HuH-7.5 (cell line): ENCODE measurements at places on chromosomes 11 and 22.

DNA sequence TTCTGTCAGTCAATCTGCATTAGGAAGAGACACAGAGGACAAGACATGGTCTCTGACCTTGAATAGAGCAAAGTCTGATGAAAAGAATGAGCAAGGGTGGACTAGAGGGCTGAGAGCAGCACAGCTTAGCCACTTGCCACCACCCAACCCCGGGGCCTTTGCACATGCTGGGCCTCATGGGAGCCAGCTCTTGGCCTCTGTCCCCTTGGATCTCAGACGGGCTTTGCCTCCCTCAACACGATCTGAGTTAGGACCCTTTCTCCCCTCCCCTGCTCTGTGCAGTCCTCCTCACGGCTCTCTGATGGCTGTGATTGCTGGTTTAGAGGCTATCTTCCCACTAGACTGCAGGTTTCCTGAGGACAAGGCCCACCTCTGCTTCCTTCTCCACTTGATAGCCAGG lies 131.6 kb upstream of the B3GAT1 start:
- DNase-seq, result no peak

DNA sequence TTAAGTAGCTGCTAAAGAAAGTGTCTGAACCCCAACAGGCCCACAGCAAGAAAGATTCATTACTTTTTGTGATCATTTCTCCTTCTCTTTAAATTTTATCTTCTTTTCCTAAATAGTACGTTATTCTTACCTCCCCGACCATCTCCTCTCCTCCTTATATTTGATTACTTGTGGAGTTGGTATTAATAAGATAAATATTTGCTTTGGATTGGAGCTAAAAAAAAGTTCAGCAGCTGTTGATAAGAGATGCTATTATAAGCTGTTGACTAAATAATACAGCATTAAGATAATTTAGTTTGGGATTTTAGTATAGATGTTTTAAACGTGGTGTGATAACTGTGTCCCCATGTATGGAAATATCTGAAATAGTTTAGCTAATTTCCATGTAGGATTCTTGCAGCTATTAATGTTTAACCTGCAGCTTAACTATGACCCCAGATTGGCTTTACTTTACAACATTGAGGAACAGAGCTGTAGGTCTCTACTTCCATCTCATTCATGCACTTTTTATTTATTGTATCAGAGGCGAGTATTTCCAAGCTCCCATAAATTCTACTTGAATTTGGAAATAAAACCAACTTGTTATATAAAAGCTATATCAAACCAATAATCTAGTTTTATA lies 37.8 kb downstream of the ZNF143 start:
- DNase-seq, result no peak

GRCh38 chr22:48749555-48750227 lies 1078.0 kb downstream of the BRD1 start:
- no peak for DNase-seq

DNA sequence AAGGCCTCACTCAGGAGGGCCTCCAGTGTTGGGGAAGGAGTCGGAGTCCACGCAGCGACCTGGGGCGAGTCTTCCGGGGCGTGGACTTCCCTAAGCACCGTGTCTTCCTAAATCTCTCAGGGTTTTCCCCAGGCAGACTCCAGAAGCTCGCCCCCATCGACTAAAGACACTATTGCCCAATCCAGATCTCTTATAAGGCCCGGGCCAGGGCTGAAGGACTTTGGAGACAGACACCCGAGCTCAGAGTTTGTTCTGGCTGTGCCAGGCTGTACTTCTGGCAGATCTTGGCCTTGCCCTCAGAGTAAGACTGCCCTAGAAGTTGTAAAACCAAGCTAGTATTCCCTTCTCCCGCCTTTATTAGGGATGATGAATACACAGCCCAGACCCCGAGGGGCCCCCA lies 191.4 kb downstream of the BUD13 start:
- no peak for DNase-seq

DNA sequence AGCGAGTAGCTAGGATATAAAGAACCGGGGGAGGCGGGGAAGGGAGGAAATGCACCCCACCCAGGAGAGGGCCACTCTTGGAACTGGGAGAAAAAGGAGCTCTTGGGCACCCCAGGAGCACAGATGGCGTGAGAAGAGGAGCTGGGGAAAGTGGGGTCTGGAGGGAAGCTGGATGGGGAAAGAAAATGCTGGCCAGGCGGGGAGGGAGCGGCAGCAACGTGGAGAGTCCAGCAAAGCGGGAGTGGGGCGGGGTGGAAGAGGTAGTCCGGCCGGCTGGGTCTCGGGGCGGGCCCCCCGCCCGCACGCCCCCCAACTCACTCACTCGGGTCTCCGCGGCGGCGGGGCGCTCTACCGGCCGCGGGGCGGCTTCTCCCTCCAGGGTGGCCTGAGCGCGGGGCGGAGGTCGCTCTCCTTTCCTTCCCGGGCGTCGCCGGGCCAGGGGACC lies 522 bp downstream of the TOB2 start:
- no peak for DNase-seq

- no peak for DNase-seq
These were observed 583.7 kb upstream of the B3GAT1 start for GRCh38 chr11:134995741-134996140.

DNA sequence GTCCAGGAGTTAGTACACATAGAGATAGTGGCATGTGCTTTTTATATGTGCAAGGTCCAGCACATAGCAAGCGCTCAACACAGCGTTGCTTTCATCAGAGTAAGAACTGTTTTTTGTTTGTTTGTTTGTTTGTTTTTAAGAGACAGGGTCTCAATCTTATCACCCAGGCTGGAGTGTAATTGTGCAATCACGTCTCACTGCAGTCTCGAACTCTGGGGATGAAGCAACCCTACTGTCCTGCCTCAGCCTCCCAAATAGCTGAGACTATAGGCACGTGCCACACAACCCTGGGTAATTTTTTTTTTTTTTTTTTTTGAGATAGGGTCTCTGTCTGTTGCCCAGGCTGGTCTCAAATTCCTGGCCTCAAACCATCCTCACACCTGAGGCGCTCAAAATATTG lies 10.8 kb downstream of the TCN2 start:
- DNase-seq, result no peak

DNA sequence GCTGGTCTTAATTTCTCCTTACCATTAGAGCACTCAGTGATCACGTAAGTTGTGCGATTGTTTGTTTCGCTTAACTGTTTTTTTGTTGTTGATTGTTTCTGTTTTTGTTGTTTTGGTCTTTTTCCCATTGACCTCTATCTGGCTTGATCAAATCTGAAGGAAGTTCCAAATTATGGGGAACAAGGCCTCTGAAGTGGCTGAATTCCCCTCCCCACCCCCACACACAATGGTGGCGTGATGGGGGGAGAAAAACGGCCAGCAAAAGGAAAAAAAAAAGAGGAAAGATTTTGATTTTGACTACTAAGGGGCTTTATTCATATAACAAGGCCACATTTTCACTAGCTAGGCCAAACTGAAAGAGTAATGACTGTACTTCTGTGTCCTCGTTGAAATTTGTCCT lies 53.6 kb downstream of the OSBPL5 start:
- DNase-seq, result no peak

DNA sequence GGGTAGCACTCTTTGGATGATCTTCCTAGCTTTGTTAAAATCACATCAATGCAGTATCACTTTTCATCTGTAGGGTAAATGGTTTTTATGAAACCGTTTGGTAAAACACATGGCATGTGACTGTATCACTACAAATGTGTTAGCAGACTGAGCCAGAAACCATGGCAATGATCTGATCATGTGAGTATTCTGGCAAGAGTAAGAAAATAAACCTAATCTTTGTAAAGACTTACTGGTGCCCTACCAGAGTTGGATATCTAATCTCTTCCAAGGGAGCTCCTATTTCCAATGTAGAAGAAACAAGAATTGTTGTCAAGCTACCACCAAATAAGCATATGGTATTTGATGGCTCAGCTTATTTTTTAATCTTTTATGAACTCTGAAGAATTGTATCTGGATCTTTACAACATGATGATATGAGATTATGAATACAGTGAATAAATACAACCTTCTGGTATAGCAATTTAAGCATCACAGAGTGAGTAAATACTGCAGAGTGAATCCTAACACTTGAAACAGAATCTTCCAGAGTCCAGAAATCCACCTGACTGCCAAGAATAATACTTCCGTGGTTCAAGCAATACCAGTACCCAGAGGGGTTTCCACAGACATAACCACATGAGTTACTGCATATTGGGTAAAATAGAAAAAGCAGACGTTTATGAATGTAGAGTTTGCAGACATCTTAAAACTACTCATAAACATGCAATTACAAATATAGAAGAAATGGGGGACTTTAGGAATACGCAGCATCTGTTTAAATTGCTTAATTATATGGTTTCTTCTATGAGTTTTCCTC lies 238.8 kb downstream of the TTC28 start:
- no peak for DNase-seq

DNA sequence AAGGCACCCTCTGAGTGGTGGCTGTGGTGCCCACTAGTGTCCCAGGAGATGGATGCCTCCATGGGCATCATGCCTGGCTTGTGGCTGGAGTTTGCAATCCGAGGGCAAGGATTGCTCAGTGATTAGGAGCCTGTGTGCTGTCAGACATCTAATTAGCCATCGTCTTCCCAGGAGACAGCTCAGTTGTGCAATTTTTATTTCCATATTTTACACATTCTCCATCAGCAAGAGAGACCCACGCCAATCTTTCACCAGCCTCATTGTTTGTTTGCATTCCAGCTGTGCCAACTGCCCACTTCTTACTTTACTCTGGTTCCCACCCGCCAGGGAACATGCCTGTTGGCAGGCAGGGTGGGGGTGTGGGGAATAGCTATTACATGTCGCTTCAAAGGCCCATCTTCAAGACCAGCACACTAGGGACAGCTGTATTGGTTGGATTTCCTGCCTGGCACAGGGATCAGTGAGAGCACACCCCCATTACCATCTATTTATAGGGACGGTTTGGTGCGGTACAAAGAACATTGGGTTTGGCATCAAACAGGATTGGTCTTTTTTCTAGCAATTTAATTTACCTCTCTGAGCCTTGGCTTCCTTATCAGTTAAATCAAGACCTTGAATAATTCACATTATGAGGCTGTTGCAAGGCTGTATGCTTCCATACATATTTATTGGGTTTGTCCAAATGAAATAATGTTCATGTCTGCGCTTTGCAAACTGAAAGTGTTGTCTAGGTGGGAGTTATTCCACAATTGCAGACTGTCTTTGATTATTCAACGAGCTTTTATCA lies 80.7 kb upstream of the NAV2 start:
- DNase-seq, result no peak

DNA sequence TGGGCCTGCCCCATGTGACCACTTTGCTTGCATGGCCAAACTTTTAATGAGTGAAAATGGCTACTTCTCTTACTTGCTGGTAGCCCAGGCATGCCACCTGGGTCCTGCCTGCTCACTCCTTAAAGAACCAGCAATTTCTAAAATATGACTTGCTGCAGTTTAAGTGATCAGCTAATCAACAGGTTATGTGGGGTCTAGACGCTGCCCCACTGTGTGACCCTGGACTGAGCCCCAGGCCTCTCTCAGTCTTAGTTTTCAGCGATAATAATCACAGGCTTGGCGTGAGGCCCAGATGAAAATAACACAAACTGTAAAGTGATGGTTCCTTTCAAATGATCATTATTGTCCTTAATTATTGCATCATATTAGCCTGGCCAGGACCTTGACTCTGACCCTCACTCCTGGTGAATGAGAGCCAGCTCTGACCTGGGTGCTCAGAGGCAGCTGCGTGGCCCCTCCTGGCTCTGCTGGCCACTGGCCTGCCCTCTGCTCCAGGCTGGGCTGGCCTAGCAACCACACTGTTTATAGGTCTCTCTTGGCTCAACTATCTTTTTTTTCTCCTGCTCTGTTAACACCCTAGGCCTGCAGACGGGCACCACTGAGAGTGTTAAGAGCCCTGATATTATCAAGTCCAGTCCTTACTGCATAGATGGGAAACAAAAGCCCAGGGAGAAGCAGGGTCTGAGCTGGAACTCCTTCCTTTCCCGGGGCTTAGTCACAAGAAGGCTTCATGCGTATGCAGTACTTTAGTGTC lies 89.7 kb downstream of the RRM1 start:
- no peak for DNase-seq

DNA sequence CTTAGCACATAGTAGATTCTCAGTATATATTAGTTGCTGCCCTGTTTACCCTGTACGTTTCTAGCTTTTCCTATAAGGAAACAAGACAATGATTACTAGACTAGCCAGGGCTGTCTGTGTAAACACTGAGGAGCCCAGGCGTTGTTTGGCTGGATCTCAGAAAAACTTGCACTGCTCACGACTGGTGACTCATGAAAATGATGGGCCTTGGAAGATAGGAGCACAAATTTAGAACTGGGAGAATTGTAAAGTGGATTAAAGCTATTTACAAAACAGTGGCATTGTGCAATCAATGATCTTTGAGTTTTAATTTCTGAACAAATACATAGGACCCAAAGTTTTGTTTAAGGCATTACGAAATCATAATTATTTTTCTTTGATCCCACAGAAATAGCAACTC lies 276.9 kb downstream of the FAM76B start:
- no peak for DNase-seq

DNA sequence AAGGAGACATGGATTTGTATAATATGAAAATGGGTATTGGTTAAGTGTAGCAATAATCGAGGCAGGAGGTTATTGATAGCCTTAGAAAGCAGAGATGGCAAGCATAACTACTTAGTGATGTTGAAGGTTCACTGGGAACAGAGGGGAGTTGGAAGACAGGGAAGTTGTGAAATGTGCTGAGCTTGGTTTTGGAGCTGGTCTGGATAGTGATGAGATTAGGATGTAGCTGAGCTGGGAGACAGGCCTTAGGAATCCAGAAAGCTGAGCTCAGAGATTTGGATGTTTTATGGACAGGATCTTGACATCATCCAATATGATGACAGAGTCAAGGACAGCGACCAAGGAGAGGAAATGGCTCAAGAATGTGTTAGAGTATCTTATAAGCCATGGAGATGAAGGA lies 113.1 kb downstream of the ARHGAP42 start:
- DNase-seq, result no peak

DNA sequence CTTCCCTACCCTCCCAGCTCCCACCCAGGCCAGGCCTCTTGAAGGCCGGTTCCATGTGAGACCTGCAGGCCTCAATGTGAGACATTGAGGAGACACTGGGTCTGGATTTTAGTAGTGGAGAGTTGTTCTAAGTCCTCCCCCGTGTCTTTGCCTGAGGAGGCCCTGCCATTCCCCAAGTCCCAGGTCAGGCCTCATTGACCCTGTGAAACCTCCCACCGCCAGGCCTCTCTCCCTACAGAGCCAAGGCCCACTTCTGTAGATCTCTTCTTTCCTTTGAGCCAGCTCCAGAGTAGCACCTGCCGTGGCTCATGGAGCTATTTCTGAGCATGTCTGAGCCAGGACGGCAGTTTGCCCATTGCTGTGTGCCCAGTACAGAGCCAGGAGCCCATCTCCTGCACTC lies 1419.6 kb downstream of the TBC1D22A start:
- DNase-seq, result no peak

DNA sequence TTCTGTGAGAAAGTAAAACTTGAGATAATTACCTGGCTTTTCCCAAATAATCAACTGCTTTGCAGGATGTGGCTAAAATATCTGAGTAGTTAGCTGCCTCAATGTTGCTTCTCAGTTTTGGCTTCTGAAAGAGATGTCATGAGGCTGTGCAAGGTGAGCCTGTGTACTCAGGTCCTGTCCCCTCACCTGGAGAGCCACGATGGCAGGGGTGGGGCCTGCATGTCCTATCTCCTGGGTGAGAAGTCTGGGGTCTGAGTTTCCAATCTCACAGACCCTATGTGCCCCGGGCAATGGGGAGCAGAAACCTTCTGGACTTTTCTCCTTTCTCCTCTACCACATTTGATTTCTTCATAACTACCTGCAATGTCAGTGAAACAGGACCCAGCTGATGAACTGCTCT lies 338.6 kb upstream of the B3GAT1 start:
- no peak for DNase-seq
